ENCODE measurements at places on chromosomes 5 and 9.

DNA sequence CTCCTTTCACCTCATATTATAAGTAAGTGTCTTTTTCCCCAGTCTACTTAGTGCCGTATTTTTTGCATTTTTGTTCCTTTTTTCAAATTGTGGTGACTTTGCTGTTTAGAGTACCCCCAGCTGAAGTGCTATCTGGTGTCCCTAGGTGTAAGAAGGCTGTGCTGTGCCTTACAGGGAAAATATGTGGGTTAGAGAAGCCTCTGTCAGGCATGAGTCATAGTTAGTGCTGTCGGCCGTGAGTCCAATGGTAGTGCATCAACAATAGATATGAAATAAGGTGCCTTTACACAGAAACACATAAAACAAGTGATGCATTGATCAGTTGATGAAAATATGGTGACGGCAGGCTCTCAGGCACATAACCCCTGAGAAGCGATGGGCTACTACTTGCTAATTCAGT lies 20.1 kb downstream of the SYK start:
- no peak for DNase-seq

DNA sequence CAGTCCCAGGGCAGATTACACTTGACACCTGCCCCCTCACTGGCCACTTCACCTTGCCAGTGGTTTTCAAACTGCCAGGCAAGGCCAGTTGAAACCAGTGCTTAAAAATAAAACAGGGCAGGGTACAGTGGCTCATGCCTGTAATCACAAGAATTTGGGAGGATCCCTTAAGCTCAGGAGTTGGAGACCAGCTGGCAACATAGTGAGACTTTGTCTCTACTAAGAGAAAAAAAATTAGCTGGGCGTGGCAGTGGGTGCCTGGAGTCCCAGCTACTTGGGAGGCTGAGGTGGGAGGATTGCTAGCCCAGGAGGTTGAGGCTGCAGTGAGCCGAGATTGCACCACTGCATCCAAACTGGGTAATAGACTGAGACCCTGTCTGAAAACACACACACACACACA lies 58.1 kb downstream of the ROPN1L start:
- no peak for DNase-seq

GRCh38 chr5:65967288-65968066 lies 41.1 kb downstream of the ERBIN start:
- DNase-seq = no peak

- no peak for DNase-seq
Measured at GRCh38 chr9:97768746-97769145, 71.6 kb upstream of the XPA start.

GRCh38 chr9:134913041-134913712 lies 4.5 kb downstream of the FCN1 start:
- no peak for DNase-seq

GRCh38 chr9:79569814-79570447 lies 1.8 kb upstream of the TLE4 start:
- DNase-seq = no peak

DNA sequence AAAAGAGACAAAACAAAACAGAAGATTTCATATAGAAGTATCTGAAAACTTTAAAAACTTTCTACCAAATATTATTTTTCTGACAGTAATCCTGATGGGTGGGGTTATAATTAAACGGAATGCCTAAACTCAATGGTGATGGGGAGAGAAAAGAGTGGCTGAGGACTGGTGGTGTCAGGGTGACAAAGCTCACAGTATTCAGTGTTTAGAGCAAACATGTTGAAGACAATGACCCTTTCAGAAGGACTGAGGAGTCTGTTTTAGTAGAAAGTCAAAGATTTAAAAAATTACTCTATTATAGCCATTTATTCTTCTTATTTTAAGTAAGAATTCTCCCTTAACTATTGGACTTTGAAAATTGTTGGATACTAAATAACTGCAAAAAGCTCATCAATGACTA lies 1144.0 kb downstream of the TAF11L14 start:
- no peak for DNase-seq

DNA sequence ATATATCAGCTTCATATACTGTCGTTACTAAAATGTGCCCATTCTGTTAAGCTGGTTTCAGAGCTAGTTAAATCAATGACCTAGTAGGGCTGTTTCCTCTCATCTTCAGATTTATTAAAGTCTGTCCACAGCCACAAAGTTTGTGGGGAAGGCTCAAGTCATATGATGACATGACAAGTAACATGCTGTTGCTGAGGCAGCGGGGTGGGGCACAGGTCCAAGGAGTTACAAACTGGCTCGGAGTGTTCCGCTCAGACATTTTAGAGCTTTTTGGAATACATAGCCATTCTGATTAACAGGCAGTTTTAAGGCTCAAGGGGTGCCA lies 2.7 kb upstream of the ANP32B start:
- no peak for DNase-seq

GRCh38 chr5:71786337-71787055 lies 67.4 kb downstream of the CARTPT start:
- no peak for DNase-seq

GRCh38 chr5:55997742-55998351 lies 3.1 kb upstream of the IL6ST start:
- no peak for DNase-seq

GRCh38 chr5:108813673-108814072 lies 66.0 kb downstream of the FER start:
- DNase-seq = no peak

DNA sequence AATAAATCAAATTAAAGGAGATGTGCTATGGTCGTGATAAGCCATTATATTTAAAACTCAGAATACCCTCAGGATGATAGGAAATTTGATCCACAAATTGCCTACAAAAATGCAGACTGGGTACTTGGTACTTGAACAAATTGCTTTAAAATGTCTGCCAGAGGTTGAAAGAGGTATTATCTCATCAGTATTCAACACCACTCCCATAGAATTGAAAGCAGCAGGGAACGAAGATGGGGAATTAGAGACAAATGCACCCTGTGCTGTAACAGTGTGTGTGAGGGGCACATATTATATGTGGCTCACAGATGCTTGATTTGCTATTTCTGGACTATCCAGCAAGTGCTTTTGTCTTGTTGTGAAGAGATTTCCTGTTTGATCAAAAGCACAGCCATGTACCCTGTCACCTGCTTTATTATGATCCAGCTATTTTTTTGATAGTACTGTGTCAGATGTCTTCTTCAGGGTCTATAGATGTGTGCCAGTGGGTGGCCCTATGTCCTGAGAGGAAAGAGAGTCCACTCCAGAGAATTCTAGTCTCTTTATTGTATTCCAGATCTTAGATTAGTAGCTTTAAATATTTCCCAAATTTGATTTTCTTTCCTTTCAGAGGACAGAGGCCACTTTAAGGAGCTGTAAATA lies 120.1 kb downstream of the XRCC4 start:
- DNase-seq = no peak

All from C1 segment of cervical spinal cord (tissue), 14 donors.